ENCODE measurements at places on chromosomes 13 and 19.

GRCh38 chr13:102869948-102870676 lies 24.3 kb downstream of the ERCC5 start:
- no peak for DNase-seq

- no peak for DNase-seq
Measured at GRCh38 chr13:74136084-74136658, 2.0 kb upstream of the KLF12 start.

DNA sequence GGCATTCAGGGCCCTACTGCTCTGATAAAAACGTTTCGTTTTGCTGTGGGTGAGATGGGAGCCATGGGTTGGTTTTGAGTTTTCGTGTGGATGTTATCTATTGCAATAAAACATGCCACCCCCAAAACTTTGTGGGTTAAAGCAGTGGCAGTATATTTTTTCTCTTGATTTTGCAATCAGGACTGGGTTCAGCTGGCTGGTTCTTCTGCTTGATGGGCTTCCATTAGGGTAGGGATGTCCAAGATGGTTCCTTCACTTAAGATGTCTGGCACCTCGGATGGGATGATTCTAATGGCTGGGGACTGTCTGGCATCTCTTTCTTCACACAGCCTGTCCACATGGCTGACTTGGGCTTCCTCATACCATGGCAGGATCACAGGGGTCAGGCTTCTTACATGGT lies 15.6 kb upstream of the PNMA8B start:
- DNase-seq, result no peak

DNA sequence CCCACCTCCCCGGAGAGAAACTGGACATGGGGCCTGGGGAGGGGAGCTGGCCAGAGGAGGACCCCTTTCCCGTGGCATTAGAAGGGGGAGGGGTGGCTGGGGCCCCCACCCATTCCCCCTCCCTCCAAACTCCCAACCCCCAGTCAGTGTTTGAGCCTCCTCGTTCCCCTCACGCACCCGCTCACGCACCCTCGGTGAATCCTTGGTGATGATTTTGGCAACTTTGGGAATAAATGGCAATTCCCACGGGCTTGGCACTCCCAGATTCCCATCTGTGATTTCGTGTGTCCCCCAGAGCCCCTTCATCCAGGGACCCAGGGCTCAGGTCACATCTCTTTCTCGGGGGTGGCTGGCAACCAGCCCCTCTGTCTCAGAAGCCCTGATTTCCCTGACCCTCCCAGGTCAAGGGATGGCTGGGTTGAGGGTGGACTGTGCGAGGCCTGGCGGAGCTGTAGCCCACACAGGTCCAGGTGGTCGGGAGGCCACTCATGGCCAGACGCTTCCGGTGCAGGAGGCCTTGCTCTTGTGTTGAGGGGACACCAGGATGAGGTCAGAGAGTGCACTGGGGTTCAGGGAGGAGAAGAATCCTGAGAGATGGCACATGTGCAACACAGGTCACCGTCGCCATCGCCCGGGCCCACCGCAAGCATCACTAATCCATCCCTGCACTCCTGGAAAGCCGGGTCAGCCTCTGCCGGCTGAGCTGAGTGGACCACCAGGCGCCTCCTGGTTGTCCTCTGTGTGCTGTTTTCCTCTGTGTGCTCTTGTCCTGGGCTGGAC lies 20.7 kb downstream of the EPN1 start:
- no peak for DNase-seq

DNA sequence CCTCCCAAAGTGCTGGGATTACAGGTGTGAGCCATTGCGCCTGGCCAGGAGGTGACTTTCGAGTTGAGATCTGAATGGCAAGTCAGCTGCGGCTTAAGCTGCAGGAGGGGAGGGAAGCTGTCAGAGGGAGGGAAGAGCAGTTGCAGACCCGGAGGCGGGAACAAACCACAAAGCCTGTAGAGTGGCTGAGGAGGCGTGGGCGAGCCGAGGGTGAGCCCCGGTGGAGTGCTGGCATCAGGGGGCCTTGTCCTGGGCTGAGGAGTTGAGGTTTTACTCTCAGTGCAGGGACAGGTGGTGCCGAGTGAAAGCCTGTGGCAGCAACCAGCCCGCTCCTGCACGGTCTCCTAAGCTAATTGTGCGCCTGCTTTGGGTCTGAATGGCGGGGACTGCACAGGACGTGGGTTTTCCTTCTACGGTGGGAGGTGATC lies 24.2 kb downstream of the PPP1R37 start:
- DNase-seq, result no peak

DNA sequence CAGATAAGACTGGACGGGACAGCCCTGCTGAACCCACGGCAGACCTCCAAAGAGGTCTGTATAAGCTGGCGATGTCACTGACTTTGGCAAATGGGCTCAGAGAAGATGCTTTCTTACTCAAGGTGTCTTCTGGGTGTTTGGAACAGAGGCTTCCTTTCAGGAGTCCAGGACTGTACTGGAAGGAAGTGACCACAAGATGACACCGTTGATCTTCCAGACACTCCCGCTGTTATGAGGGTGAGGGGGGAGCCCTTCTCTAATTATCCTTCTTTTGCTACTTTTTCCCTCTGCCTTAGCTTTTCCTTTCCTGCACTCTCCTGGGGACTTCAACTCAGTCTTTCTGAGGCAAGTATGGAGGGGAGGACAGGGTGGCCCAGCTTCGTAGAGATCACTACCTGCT lies 65.2 kb upstream of the ZNF599 start:
- DNase-seq, result no peak

All from AG09309 (cell line).